Left forelimb (tissue), 1 donor: ENCODE measurements at places on chromosomes 11 and 22.

DNA sequence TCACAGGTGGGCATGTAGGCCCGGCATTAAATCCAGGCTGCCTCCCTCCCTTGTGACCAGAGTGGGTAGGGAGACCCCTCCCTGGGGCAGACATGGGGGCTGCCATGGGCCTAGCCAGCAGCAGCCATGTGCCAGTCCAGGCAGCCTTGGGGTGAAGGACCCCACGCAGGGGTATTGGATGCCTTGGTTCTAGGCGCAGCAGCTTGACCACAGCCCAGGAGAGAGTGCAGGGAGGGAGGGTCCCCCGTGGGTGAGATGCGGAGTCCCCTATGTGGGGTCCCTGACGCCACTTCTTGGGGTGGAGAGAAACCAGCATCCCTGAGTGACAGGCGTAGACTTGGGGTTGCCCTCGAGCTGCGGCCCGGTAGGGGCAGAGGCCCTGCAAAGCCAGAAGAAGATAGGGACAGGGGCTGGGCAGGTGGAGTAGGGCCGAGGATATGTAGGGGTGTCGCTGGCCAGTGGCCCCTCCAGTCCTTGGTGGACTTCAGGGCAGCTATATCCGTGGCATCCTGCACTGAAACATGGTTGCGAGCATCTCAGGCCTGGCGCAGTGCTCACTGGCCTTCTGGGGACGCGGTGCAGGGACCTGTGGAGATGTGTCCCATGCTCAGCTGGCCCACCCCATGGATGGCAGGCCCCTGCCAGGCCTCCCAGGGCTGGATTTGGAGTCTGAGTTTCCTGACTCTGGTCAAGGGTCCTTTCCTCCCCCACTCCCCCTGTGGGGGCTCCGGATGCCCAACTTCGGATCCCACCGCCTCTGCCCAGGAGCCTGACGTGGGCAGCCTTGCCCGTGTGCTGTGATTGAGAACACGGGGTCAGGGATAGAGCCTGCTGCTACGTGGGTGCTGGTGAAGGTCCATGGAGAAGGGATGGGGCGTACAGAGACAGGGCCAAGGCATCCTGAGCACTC lies 1179.8 kb downstream of the BRD1 start:
- no peak for DNase-seq

DNA sequence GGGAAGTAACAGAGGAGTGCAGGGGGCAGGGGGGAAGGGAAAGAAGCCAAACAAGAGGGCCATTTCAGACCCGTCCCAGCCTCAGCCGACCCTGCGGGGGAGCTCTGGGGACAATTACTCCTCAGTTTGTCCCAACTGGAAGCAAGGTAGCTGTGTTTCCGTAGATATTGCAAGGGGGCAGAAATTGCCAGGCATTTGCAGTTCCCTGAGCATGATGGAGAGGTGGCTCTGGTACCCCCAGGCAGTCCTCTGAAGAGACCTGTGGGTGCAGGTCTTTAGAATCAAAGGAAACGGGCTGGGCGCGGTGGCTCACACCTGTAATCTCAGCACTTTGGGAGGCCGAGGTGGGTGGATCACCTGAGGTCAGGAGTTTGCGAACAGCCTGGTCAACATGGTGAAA lies 13.8 kb upstream of the JAM3 start:
- no peak for DNase-seq

DNA sequence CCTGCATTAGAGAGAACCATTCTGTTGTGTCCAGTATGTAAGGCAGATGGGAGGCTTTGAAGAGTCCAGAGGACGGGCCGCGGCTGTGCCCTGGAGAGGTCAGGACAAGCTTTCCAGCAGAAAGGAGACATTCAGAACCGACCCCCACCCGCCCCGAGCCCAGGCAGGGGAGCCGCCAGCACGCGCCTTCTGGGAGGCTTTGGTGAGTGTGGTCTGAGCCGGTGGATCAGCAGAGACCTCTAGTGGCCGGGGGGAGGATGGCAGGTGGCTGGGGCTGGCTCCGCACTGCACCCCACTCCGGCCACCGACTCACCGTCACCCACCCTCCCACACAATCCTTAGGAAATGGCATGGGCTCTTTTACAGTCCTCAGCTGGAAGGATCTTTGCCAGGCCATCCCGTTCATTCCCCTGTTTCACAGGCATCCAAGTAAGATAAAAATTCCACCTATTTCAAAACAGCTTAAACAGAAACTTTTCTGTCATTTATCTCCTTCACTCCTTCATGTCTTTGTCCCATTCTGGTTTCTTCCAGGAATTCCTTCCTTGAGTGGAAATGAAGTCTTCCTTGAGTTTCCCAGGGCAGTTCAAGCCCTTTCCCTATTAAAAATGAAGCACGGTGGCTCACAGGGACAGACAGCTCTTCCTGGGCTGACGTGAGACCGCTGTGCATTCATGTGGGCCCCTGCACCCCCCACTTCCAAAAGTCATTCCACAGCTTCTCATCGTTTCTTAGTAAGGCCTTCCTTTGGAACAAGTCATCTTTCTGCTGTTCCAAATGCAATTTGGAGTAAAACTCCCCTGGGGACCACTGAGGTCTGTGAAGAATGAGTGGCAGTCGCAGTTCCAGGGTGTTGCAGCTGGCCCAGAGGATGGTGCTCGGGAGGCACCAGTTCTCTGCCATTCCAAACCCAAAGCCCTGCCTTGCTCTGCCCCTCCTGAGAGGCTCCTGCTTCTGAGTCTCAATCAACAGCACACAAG lies 91.0 kb downstream of the FEZ1 start:
- peak; percentile 88 for DNase-seq

- DNase-seq = no peak
Observed at GRCh38 chr22:17130199-17130598, 9.0 kb upstream of the TMEM121B start.

- no peak for DNase-seq
Observed at GRCh38 chr11:105004021-105004420, 18.9 kb downstream of the CASP5 start.

DNA sequence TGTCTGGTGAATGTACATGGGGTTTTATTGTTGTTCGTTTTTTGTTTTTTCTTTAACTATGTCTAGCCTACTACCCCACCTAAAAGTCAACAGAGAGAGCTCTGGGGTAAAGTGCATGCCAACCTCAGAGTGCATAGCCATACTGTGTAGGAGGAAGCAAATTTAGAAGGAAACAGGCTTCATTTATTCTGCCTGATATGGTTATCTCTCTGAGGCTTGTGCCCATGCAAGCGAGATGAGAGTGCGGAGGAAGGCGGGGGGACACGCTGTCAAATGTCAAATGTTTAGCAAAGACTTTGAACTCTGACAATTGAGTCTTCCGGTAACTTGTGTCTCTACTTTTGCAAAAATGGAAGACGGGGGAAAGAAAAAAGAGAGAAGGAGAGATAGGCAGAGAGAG lies 295.5 kb downstream of the ETS1 start:
- no peak for DNase-seq

- DNase-seq = no peak
Observed at GRCh38 chr22:41775338-41775737, 25.1 kb upstream of the CCDC134 start.

DNA sequence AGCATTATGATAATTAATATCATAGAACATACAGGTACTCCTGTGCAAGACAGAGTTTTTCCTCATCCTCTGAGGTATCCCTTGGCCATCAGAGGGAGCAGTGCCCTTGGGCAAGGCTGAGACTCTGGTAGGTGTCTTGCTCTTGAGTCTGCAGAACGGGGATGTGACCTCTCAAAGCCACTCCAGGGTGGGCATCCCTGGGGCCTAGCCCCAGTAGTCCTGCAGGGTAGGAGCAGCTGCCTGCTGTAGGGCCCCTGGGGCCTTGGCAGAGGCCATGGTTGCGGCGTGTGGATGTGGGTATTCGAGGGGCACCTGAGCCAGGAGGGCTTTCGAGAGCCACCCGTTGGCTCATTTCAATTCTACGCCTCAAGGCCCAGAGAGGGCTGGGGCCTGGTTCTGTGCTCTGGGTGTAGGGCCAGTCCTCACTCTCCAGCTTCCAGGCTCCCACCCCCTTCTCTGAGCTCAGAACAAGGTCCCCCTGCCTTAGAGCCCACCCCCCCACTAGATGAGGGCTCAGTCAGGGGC lies 7.7 kb upstream of the OMP start:
- DNase-seq = no peak
